ENCODE measurements at places on chromosomes 11 and 22.

- DNase-seq = no peak
- no peak overlapping the region for H3K4me3 ChIP-seq
- peaks cover 2% of the 10 kb centered on the region for H3K36me3 ChIP-seq
- H3K4me1 ChIP-seq = peaks cover 3% of the 10 kb centered on the region
- no peak overlapping the region for H3K27ac ChIP-seq
- peaks cover 5% of the 10 kb centered on the region for H3K27me3 ChIP-seq
Measured at GRCh38 chr11:403761-404431, 9.9 kb downstream of the PKP3 start.

DNA sequence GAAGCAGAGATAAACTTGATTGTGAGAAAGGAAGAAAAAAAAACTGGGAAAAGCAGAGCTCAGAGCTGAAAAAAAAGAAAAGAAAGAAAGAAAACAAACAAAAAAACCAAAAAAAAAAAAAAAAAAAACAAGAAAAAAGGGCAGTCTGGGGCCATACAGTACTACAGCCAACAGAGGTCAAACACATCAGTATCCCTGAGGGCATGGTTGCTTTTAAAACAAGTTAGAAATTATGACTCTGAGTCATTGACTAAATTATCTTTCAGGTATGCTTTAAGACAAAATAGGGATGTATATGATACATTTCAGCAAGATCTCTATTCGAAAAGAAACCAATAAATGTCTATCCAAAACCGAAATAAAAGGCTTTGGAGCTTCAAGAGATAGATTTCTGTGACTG is 37.1 kb upstream of the TLCD5 start:
- no peak overlapping the region for H3K4me3 ChIP-seq
- H3K36me3 ChIP-seq = no peaks in the 10 kb centered on the region
- H3K4me1 ChIP-seq = no peaks in the 10 kb centered on the region
- peaks cover 29% of the 10 kb centered on the region for H3K27me3 ChIP-seq

- no peaks in the 10 kb centered on the region for H3K36me3 ChIP-seq
- no peak overlapping the region for H3K27ac ChIP-seq
- H3K4me1 ChIP-seq = no peaks in the 10 kb centered on the region
- no peak overlapping the region for H3K4me3 ChIP-seq
Measured at GRCh38 chr11:13475091-13475490, 12.1 kb upstream of the BTBD10 start.

- peaks cover 86% of the 10 kb centered on the region for H3K4me1 ChIP-seq
- H3K27me3 ChIP-seq = no peaks in the 10 kb centered on the region
- H3K36me3 ChIP-seq = peaks cover 9% of the 10 kb centered on the region
- peak overlapping the region; percentile 89 for H3K27ac ChIP-seq
- peak overlapping the region; percentile 55 for H3K4me3 ChIP-seq
Measured at GRCh38 chr22:30186041-30186440, 60.5 kb downstream of the LIF start.

- no peaks in the 10 kb centered on the region for H3K4me1 ChIP-seq
- no peaks in the 10 kb centered on the region for H3K27me3 ChIP-seq
- peaks cover 6% of the 10 kb centered on the region for H3K36me3 ChIP-seq
- no peak overlapping the region for H3K4me3 ChIP-seq
- DNase-seq = no peak
Measured at GRCh38 chr22:44159811-44160210, 20.9 kb upstream of the PARVG start.

- no peak overlapping the region for H3K27ac ChIP-seq
- H3K36me3 ChIP-seq = peaks cover 44% of the 10 kb centered on the region
- no peaks in the 10 kb centered on the region for H3K27me3 ChIP-seq
- no peak for DNase-seq
Measured at GRCh38 chr22:25701056-25701780, 40.8 kb upstream of the MYO18B start.

- peaks cover 7% of the 10 kb centered on the region for H3K27me3 ChIP-seq
- H3K4me3 ChIP-seq = peak overlapping the region; percentile 86
- H3K27ac ChIP-seq = peak overlapping the region; percentile 90
- peak; percentile 34 for DNase-seq
- H3K4me1 ChIP-seq = peaks cover 36% of the 10 kb centered on the region
Measured at GRCh38 chr11:68840661-68841653, 759 bp downstream of the CPT1A start.

- peak overlapping the region; percentile 71 for H3K4me3 ChIP-seq
- DNase-seq = no peak
- H3K4me1 ChIP-seq = peaks cover 55% of the 10 kb centered on the region
- H3K36me3 ChIP-seq = peaks cover 60% of the 10 kb centered on the region
Measured at GRCh38 chr22:41943661-41944209, 3.2 kb downstream of the CENPM start.

GRCh38 chr22:24588381-24588756 is 4.5 kb downstream of the LRRC75B start:
- no peak overlapping the region for H3K4me3 ChIP-seq
- no peaks in the 10 kb centered on the region for H3K27me3 ChIP-seq
- no peak for DNase-seq
- H3K27ac ChIP-seq = no peak overlapping the region

- H3K27me3 ChIP-seq = no peaks in the 10 kb centered on the region
- no peaks in the 10 kb centered on the region for H3K36me3 ChIP-seq
- peaks cover 3% of the 10 kb centered on the region for H3K4me1 ChIP-seq
- H3K4me3 ChIP-seq = no peak overlapping the region
- H3K27ac ChIP-seq = no peak overlapping the region
Measured at GRCh38 chr11:15048616-15049015, 24.8 kb upstream of the CALCB start.

Data from T-helper 2 cell treated with Interferon-gamma antibody and Interleukin-4, amounts not matched to agents 5 μg/mL and 100 μg/mL, for 36 hours (primary cell).